ENCODE measurements at places on chromosomes 7 and 10.

DNA sequence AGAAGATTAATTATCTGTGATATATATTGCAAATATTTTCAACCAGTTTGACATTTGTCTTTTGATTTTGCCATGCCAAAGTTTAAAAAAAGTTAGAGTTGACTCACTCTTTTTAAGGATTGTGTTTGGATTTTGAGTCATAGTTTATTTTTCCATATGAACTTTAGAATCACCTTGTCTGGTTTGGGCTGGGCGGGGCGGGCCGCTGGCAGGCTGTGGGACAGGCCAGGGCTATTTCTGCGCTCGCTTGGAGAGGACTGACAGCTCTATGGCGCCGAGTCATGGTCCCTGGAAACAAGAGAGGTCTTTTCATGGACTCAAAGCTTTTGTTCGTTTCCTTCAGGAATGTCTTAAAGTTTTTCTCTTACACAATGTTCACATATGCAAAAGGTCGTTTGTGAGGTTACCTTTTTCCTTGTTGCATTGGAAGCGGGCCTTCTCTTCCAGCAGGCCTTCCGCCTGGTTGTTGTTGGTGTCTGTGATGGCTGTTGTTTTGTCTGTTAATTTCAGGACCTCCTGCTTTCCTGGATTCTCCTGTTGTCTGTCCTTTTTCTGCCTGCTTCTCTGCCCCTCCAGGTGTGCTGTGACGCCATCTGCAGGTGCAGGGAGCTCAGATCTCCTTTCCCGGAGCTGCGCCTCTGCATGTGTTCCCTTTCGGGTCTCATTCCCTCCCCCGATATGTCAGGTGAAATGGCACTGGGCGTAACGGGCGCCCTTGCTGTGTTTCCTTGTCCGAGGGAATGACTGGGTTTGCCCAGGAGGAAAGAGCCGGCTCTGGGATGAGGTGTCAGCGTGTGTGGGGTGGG is 53.8 kb downstream of the INPP5A start:
- no peak for DNase-seq

- no peak for DNase-seq
Measured at GRCh38 chr10:79984851-79985250, 35.9 kb upstream of the SFTPD start.

DNA sequence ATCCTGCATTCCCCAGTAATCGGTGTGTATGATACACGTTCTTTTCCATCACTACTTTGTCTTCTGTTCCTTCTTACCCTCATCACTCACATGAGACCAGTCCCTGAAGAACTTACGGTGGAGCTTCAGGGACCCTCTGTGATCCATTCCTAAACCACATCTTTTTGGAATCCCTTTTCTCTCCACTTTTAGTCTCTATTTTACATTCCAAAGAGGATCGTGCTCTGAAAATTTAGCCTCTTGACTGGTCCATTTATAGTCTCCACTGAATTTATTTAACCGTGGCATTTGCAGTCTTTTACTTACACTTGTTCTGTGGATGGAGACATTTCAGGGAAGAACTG is 109.1 kb downstream of the NT5C2 start:
- no peak for DNase-seq

GRCh38 chr7:12508554-12508953 is 62.0 kb upstream of the SCIN start:
- DNase-seq, result no peak

GRCh38 chr10:34018784-34019183 is 684.3 kb upstream of the NRP1 start:
- no peak for DNase-seq

DNA sequence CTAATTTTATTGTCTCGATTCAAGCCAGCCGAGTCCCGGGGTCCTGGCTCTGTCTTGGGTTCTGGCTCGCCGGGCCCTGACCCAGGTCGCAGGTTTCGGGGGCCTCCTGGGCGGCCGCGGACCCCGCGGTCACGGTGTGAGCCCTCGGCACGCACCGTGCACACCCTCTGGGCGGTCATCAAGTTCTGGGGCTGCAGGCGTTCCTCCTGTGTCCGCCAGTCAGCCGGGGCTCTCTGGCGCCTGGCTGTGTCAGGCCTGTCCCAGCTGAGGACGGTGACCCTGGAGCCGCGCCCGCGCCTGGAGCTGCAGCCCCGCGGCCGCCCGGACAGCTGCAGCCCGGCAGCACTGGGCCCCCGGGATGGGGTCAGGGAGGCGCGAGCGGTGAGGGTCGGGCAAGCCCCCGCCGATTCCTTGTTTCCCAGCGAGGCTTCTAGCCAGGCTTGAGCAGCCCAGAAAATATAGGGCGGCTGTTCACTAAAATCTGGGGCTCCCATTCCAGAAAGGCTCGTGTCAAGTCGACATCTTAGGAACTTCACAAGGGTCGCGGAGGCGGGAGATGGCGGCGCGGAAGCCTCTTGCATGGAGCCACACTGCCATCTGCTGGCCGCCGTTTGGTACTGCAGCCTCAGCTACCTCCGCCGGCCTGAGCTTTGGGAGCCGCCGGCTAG is 4.2 kb upstream of the HOXA7 start:
- DNase-seq, result no peak

DNA sequence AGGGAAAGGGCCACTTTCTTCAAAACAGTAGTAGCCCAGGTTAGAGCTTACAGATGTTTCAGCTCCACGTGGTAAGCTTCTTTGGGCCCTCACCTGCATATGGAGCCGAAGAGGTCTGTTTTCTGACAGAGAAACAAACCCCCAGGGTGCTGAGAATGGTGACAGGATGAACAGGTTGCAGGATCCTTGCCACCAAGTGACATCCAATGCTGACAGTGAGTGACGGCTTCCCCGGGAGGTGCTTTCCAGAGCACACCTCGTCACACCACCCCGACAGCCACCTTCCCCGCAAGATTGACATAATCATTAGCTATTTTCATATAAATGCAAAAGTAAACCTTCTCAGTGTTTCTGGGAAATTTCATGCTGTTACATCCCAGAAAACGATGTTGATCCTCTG is 109.3 kb upstream of the BTBD16 start:
- no peak for DNase-seq

DNA sequence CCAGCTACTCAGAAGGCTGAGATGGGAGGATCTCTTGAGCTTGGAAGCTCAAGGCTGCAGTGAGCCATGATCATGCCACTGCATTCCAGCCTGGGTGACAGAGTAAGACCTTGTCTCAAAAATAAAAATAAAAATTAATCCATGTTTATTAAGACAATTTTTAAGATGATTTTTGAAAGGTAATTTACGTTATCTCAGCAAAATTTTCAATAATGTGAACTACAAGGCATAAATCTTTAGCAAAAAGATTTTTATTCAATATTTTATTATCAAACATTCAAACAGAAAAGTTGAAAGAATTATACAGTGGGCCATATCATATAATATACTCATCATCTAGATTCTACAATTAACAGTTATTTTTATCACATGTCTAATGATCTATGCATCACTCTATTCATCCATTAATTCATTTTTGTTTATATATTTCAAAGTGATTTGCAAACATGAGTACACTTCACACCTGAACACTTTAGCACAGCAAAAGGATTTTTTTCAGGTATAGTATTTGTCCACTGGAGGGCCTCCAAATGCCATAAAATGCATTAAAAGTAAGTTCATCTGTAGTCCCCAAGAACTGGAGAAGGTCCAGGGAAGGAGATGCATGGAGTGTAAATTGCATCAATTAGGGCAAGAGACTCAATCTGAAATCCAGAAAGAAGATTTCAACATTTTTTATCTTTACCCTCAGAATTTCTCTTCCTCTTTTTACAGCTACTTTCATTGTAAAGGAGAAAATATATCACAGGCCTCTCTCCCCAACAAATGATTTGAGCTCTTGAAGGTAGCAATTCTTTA is 38.6 kb upstream of the RSBN1L start:
- no peak for DNase-seq

GRCh38 chr7:150860291-150860977 is 8.1 kb downstream of the AOC1 start:
- no peak for DNase-seq

- no peak for DNase-seq
Measured at GRCh38 chr10:12417331-12417730, 68.0 kb downstream of the CAMK1D start.

DNA sequence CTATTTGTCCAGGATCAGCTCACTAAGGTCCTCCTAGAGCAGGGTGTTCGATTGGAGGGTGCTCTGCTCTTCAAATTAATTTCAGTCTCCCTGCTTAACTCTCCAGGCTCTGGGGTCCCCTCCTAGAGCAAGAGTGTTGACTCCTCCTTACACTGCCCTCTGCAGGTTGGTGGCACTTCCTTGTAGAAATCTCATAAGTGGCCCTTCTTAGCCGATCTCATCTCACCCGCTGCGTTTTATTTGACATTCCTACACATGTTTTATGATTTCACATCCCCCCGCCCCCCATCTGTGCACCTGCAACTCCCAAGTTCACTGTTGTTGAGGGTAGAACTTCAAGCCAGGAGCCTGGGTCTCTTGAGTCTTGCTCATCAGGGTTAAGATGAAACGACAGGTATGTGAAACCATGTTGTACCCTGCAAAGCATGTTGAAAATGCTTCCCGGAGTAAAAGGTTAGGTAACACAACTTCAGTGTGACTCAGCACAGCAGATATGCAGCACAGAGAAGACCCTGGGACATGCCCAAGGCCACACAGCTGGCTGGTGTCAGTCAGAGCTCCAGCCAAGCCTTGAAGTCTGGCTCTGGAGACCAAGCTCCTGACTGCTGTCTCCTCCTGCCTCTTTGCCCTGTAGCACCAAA is 171.2 kb downstream of the PRKAG2 start:
- no peak for DNase-seq

DNA sequence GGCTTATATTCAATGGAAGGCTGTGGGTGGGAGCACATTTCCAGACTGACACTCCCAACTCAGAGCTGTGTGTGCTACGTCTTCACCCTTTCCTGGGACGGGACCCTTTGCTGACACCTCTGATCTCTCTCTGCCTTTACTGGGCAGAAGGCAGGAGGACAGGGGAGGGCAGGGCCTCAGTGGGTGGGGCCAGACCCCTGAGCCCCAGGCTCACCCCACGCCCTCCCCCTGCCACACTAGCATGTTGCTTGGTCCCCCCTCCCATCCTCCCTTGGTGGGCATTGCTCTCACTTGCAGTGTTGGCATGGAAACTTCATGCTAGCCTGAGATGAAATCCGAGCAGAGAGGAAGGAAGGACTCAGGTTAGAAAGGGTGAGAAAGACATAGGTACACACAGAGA is 18.4 kb downstream of the TMEM273 start:
- DNase-seq, result no peak

DNA sequence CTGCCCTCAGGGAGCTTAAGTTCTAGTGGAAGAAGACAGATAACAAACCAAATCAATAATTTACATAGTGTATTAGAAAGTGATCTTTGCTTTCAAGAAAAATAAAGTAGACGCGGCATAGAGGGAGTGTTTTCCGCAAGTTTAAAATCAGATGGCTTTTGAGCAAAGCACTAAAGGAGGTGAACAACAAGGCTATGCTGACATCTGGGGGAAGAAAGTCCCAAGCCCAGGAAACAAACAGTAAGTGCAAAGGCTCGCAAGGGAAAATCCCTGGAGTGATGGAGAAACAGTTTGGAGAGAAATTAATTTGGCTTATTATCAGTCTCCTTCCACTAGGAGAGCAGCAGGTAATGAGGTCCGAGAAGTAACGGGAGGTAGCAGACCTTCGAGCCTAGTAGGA is 1.9 kb upstream of the CNNM2 start:
- no peak for DNase-seq

GRCh38 chr7:107907790-107908189 is 16.8 kb downstream of the DLD start:
- no peak for DNase-seq

- no peak for DNase-seq
Measured at GRCh38 chr7:53768186-53768585, 732.8 kb downstream of the POM121L12 start.

DNA sequence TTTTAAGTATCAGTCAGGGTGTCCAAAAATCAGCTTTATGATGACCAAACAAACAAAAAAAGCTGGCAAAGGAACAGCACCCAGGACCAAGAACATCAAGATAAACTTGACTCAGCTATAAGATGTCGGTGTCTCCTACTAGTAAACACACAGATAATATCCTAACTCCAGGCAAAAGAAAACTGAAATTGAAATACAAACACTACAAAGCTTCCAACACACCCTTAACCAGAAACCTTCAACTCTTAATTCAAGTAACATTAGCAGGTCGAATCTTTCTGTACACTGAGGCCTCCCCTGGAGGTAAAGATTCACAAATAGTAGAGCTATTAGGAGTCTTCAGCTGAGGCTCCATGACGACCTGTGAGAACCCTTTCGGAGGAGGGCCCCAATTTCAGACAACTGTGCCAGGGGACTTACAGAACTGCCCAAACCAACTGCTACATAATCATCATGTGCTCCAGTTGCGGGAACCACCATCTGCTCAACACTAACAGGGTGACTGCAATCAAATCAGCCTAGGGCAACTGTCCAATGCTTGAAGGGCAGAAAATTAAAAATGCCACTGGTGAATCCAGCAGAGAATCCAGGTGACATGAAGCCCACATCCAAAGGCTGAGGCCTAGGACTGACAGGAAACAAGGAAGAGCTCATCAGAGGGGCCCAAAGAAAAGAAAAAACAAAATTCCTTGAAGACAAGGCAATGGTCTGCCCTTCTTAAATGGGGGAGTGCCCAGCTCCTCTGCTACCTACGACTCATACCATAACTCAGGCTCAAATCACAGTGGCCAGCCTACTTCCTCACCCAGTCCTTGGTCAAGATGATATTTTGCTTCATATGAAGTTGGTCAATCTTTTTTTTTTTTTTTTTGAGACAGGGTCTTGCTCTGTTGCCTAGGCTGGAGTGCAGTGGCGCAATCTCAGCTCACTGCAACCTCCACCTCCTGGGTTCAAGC is 20.0 kb downstream of the XPNPEP1 start:
- DNase-seq, result no peak

DNA sequence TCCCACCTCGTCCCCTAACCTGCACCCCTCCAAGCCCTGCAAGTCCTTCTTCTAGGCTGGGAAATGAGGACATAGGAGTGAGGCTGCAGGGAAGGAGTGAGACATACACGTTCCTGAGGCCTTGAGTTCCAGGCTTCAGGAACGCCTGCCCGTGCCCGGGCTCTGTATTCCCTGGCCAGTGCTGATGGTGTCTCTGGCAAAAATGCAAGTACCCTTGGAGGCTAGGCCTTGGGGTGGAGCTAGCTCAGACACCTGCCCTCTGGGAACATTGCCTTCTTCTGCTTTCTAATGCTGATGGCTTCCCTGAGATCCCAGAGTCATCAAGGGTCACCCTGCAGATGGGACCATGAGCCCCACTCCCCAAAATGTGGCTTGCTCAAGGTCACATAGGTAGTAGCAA is 76.0 kb downstream of the GRK5 start:
- no peak for DNase-seq

DNA sequence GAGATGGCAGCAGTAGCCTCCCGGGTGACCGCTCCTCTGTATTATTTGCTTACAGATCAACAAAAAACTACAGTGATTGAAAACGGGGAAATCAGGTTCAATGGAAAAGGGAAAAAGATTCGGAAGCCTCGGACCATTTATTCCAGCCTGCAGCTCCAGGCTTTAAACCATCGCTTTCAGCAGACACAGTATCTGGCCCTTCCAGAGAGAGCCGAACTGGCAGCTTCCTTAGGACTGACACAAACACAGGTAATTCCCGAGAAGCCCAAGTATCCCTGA is 2.2 kb downstream of the DLX6 start:
- DNase-seq, result no peak
